ENCODE measurements at places on chromosomes 13 and 19. TPM values are rescaled to one million over a fixed set of nuclear protein-coding genes. Genes with fewer than 3 reads are reported as not detected.

GJB6 gene
- total RNA-seq, result not detected

TOMM40 gene
- 82.5 TPM for total RNA-seq

F10 gene
- 11.1 TPM for total RNA-seq

NLRP9 gene
- not detected for total RNA-seq

IGFL1 gene
- not detected for total RNA-seq

CEACAM8 gene
- total RNA-seq, result not detected

SIGLEC12 gene
- total RNA-seq, result not detected

ICAM5 gene
- 14.2 TPM for total RNA-seq

ZNF529 gene
- total RNA-seq, result 7.8 TPM

NLRP7 gene
- total RNA-seq, result not detected

TUBB4A gene
- total RNA-seq, result not detected

FXYD3 gene
- total RNA-seq, result not detected

ATP13A1 gene
- 76.3 TPM for total RNA-seq

CAPN12 gene
- 0.37 TPM for total RNA-seq

SLC8A2 gene
- not detected for total RNA-seq

ACER1 gene
- total RNA-seq, result not detected

CLDND2 gene
- total RNA-seq, result 1.6 TPM

FCER2 gene
- not detected for total RNA-seq

PTGIR gene
- total RNA-seq, result 25.5 TPM

GPR18 gene
- not detected for total RNA-seq

KIR2DL4 gene
- not detected for total RNA-seq

PCDH9 gene
- 6.0 TPM for total RNA-seq

C19orf67 gene
- total RNA-seq, result not detected

ATXN8OS gene
- not detected for total RNA-seq

KLF1 gene
- total RNA-seq, result not detected

TMIGD2 gene
- not detected for total RNA-seq

CFAP97D2 gene
- not detected for total RNA-seq

ANGPTL8 gene
- total RNA-seq, result not detected

DIAPH3 gene
- 19.3 TPM for total RNA-seq

SOX1 gene
- total RNA-seq, result not detected

CGB1 gene
- total RNA-seq, result not detected

IGFL3 gene
- not detected for total RNA-seq

ZNF729 gene
- not detected for total RNA-seq

C19orf85 gene
- not detected for total RNA-seq

LRRC4B gene
- 0.08 TPM for total RNA-seq
